ENCODE measurements at places on chromosomes 1 and 21.
A peak's percentile ranks its signal among the peaks of the same experiment; 100 is the strongest.

DNA sequence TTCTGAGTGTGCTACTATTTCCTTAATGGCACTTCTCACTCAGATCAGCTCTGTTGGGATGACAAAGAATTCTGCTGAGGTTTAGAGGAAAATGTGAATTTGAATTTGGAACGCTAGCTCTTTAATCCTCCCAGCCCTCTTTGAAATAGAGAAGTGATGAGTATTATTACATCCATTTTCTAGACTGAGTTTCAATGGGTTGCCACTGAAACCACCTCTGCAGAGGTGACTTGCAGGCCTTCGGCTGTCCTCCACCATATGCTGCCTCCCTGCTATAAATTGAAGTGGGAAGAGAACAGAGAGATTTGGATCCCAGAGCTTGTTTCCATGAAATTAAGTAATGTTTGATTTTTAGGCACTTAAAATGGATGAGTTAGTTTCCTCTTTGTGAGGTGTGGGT is 363.2 kb upstream of the SNX7 start:
- no peak for DNase-seq

DNA sequence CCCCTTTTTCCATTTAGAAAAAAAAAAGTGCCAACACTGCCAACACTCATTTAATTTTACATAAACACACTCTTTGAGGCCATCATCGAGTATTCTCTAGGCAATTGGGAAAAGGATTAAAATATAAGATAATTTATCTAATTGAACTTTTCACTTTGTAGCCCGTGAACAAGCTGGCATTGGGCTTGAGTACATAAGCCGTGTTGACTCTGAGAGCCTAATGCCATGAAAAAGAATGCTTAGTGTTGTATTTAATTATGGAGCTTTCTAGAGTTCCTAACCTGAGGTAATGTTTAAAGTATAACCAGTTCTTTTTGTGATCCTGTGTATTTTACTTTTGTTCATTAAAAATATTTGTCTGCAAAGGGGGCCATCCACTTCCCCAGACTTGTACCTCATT is 193.8 kb downstream of the LYPLAL1 start:
- no peak for DNase-seq

GRCh38 chr21:31098576-31099005 is 60.3 kb upstream of the KRTAP19-8 start:
- peak; percentile 37 for DNase-seq

- peak; percentile 53 for DNase-seq
Observed at GRCh38 chr1:40532844-40533424, 1.5 kb downstream of the ZNF684 start.

GRCh38 chr1:103576065-103576464 is 4.7 kb downstream of the AMY2B start:
- DNase-seq, result no peak

DNA sequence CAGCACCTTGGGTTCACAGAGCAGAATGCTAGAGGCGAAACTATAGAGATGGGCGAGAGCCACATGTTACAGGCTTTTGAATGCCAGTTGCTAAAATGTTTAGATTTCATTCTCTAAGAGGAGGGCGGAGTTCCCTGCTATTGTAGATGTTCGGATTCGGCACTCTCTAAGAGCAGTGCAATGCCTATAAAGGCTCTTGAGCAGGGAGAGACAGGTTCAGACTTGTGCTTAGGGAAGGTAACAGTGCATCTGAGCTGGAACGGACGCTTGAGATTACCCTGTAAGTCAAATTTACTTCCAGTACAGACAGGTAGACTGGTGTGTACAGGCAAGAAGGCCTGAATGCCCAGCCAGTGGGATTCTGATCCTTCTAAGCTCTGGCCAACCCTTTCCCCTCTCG is 15.3 kb downstream of the LURAP1 start:
- no peak for DNase-seq

GRCh38 chr1:193448682-193449461 is 262.5 kb upstream of the B3GALT2 start:
- DNase-seq, result no peak

- no peak for DNase-seq
Observed at GRCh38 chr1:66729523-66729922, 22.7 kb upstream of the DYNLT5 start.

GRCh38 chr1:64550946-64551605 is 81.1 kb downstream of the CACHD1 start:
- DNase-seq, result no peak

GRCh38 chr21:34091607-34092006 is 18.2 kb downstream of the MRPS6 start:
- DNase-seq, result no peak

All from KG1 (cell line).